ENCODE measurements at places on chromosomes 6 and 20. TPM values are rescaled to one million over a fixed set of nuclear protein-coding genes. Genes with fewer than 3 reads are reported as not detected.

- DNase-seq, result no peak
These were observed 106.8 kb upstream of the CBLN4 start for GRCh38 chr20:56111961-56112730.

- DNase-seq, result no peak
These were observed 9.8 kb upstream of the AMD1 start for GRCh38 chr6:110864824-110865223.

- no peak for DNase-seq
These were observed 70.4 kb upstream of the SYNJ2 start for GRCh38 chr6:157911278-157911677.

PPP1R14C gene
- total RNA-seq, result 114 TPM

- no peak for DNase-seq
These were observed 2.8 kb downstream of the HMGA1 start for GRCh38 chr6:34239500-34239825.

- DNase-seq, result no peak
These were observed 20.2 kb upstream of the C6orf141 start for GRCh38 chr6:49530141-49530776.

LGSN gene
- total RNA-seq, result not detected

SLC22A16 gene
- total RNA-seq, result 0.26 TPM

DNA sequence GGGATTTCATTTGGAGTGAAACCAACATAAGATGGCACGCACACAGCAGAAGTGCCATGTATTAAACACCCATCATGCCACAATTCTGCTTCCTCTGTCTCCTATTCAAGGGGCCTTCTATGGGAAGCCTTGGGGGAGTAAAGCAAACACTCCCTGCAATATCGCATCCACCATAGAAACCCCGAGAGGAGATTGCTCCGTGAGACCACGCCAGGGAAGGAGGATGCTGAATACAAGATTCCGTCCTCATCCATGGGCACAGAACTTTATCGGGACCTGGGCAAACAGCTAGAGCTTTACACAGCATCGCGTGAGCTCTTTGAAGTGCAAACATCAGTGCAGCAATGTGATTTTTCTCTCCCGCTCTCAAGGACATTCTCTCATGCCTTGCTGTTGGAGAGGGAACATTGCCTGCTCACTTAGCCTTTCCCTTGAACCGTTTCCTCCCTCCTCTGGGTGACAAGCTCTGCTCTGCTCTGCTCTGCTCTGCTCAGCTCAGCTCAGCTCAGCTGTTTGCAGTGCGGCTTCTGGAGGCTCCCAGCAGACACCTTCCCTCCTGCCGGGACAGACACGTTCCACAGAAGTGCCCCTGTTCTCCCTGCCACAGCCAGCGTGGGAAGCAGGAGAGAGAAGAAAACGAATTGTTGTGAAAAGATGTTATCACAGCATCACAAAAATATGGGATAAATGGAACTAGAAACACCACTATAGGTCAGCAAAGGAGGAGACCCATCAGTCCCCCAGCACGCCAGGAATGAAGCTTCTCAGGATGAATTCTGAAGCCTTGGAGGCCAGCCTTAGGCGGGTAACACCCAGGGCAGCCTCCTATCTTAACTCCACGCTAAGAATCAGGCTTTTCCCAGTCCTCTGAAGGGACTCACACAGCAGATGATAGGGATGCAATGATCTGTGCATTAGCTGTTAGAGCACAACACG lies 48.2 kb downstream of the RNASET2 start:
- DNase-seq, result no peak

DNA sequence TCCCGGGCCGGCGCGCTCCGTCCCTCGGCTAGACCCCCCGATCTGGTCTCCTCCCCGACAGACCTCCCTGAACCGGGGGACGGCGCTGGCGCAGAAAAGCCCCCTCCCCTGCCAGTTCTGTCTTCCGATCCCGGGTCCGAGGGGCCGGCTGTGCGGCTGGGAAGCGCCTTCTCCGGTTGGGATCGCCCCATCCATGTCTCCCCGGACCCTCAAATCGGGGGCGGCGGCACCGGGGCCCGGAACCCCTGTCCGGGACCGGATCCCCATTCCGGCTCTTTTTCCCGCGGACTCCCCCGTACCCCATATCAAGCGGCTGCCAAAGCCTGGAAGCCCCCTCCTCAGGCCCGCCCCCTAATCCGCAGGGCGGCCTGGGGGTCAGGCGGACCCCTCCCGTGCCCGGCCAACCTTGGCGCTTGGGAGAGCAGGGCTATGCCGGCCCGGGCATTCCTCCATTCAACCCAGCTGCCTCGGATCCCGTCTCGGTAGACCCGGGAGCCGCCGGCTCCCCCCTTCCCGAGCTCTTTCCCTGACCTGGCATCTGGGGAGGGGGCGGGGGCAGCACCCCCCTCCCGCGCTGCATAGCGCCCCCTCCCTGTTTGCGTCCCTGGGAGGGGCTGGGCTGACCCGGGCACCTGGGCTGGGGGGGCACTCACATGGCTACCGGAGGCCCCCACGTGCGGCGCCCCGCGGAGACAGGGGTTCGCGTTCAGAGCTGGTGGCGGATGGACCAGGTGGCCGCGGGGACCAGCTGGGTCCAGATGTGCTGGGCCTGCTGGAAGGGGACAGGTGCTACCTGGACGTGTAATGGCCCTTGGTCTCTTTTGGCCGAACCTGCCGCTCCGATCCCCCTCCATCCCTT lies 643 bp downstream of the DLGAP4 start:
- no peak for DNase-seq

DNA sequence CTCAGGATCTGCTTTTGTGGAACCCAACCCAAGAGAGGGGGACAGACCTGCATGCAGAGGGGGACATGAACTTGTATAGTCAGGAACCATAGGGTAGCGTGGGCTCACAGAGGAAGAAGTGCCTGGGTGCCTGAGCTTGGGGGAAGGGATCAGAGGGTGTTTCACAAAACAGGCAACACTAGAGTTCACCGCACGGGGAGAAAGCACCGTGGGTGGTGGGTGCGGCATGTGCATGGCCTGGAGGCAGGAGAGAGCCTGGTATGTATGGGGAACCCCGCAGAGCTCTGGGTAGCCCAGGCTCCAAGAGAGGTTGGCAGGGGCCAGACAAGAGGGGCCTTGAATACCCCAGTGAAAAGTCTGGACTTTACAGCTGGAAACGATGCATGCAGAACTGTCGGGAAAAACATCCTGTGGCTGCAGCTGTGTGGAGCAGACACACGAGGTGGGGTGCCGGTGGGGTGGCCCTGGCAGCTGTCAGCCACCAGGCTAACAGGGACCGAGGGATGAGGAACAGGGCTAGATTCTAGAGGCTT lies 6.7 kb upstream of the EMILIN3 start:
- DNase-seq, result no peak

- DNase-seq, result no peak
These were observed 93.5 kb downstream of the MAP3K7 start for GRCh38 chr6:90493332-90493731.

B3GAT2 gene
- total RNA-seq, result not detected

LY6G6D gene
- total RNA-seq, result not detected

- no peak for DNase-seq
These were observed 140.4 kb upstream of the SUPT3H start for GRCh38 chr6:45518013-45518720.

GRCh38 chr6:1066449-1067090 lies 245.3 kb upstream of the FOXQ1 start:
- DNase-seq, result no peak

CLPSL1 gene
- not detected for total RNA-seq

GRCh38 chr20:39745380-39745779 lies 783.2 kb downstream of the DHX35 start:
- no peak for DNase-seq

TMEM14C gene
- total RNA-seq, result 108 TPM

DNA sequence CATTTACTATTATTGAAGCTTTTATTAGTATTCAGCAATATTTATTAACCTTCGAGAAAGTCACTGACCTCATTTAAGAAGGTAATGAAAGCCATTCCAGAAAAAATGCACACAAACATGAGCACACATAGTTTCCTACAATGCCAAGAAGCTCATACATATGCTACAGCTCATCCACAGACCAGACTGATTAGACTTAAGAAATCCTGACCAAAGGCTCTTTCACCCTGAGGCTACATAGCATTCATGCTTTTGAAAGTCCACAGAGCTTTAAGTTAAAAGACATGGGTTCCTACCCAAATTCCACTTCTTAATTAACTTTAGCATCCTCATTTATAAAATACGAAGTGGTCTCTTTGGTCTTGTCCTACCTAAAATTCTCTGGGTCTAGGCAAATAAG lies 430.4 kb downstream of the TBC1D32 start:
- no peak for DNase-seq

DNA sequence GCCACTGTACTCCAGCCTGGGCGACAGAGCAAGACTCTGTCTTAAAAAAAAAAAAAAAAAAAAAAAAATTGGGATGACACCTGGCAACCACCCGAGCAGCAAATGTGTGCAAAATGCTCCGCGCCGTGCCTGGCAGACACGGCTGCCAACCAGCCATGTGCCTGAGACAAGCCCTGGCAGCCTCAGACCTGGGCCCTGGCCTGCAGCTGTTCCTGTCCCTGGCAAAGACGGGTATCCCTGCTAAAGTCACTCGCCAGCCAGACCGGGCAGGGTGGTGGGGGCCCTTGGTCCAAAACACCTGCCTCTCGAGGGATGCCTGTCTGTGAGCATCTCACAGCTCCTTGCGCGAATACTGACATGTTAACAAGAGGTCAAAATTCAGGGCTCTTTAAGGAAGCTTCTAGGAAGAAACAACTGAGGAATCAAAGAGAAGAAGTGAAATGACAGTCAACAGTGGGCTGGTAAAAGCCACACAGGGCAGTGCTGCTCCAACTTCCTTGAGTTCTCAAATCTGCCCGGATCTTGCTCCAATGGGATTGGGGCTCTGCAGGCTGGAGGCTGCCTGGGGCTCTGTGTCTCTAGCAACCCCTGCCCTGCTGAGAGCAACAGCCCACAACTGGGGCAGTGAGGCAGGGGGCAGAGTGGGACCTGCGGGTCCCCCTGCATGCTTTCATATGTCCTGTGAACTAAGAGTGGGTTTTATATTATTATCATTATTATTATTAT lies 53.4 kb downstream of the SYTL3 start:
- DNase-seq, result peak; percentile 44

DNA sequence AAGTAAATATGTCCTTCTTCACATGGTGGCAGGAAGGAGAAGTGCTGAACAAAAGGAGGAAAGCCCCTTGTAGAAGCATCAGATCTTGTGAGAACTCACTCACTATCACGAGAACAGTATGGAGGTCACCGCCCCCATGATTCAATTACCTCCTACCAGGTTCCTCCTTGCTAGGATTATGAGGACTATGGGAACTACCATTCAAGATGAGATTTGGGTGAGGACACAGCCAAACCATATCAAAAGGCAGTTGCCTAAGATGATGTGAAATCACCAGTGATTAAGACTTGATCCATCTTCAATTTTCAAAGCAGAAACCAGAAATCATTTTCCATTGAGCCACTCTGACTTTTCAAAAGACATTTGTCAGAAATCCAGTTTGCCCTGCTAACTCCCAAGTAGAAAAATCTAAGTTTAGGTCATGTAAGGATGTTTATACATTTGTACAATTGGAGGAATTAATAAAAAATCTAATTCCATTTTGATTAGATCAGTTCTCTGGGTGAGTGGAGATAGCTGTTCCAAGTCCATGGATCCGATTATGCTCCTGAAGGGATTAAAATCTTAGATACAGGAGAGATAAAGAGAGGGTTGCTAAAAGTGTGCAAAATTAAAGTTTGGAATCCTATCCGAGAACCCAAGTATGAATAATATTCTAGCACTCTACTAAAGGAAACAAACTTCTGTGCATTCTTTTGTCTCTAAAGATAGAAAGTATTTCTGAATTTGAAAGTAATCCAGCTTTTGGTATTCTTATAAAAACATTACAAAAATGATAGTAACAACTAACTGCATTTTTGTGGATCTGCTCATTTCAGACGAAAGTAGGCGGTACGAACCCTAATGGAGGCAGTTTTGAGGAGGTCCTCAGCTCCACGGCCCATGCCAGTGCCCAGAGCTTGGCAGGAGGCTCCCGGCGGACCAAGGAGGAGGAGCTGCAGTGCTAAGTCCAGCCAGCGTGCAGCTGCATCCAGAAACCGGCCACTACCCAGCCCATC lies 39.5 kb downstream of the HDDC2 start:
- no peak for DNase-seq
